Activated naive CD8-positive, alpha-beta T cell treated with anti-CD3 and anti-CD28 coated beads, Interleukin-2, amount 10 ng/mL, durations not matched to agents 7 days and 5 days (primary cell): ENCODE measurements at places on chromosomes 1 and 21.

- DNase-seq = no peak
These were observed 700 bp upstream of the KMO start for GRCh38 chr1:241531195-241532161.

- DNase-seq = no peak
These were observed 40.9 kb upstream of the ZP4 start for GRCh38 chr1:237931581-237931980.

- DNase-seq = peak; percentile 71
These were observed 59.1 kb downstream of the SLC19A1 start for GRCh38 chr21:45482899-45483821.

GRCh38 chr1:182644886-182645285 is 39.5 kb downstream of the RGS8 start:
- DNase-seq = no peak

GRCh38 chr21:30257773-30258172 is 25.0 kb downstream of the KRTAP24-1 start:
- no peak for DNase-seq

GRCh38 chr1:247574664-247575063 is 13.5 kb upstream of the OR2G2 start:
- no peak for DNase-seq
